ENCODE measurements at places on chromosomes 6 and 20.

- DNase-seq, result no peak
Observed at GRCh38 chr6:44367681-44368080, 19.8 kb upstream of the CDC5L start.

DNA sequence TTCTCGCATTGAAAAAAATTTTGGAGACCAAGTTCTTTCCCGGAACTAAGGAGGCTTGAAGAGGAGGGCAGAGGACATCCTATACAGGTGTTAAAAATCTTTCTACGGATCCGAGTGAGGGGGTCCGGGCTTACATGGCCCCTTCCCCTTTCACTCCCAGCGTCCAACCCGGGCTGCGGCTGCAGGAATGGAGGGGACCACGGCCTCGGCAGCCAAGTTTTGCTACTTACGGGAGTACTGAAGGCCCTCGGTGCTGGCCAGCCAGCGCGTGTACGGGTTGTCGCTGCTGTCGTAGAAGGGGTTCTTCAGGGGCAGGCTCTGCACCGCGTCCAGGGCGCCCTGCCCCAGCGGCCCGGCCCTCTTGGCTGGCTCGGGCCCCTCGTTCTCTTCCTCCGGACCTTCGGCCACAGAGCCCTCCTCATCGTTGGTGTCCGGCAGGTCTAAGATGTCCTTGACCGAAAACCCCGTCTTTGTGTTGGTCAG lies 642 bp downstream of the NKX2-2 start:
- no peak for DNase-seq

GRCh38 chr6:99612551-99613408 lies 6.1 kb downstream of the PRDM13 start:
- DNase-seq, result no peak

GRCh38 chr6:72654071-72654621 lies 32.3 kb downstream of the KCNQ5 start:
- no peak for DNase-seq

- DNase-seq, result no peak
Observed at GRCh38 chr20:5030348-5031205, 29.3 kb upstream of the SLC23A2 start.

Measured in fibroblast of skin of right quadriceps (primary cell).